Breast epithelium (tissue), 4 donors: ENCODE measurements at places on chromosomes 6 and 20.

- no peak for DNase-seq
Observed at GRCh38 chr6:170152124-170152926, 138.6 kb downstream of the DLL1 start.

- no peak for DNase-seq
Observed at GRCh38 chr6:156098839-156099238, 643.2 kb upstream of the NOX3 start.

GRCh38 chr6:168341280-168341900 lies 21.8 kb upstream of the DACT2 start:
- DNase-seq, result no peak

GRCh38 chr6:119161438-119161837 lies 83.0 kb upstream of the FAM184A start:
- no peak for DNase-seq

- DNase-seq, result no peak
Observed at GRCh38 chr20:61267241-61267640, 15.2 kb downstream of the CDH4 start.
